ENCODE measurements at places on chromosomes 6 and 20. TPM values are rescaled to one million over a fixed set of nuclear protein-coding genes. Genes with fewer than 3 reads are reported as not detected.

Gene MYLK4
- polyA plus RNA-seq, result 0.17 TPM

Gene HLA-DRA
- polyA plus RNA-seq, result 103 TPM

Gene ZNF165
- polyA plus RNA-seq, result 0.35 TPM

Gene GJA10
- not detected for polyA plus RNA-seq

Gene SMLR1
- not detected for polyA plus RNA-seq

Gene IER3
- 1.6 TPM for polyA plus RNA-seq

Gene FABP7
- polyA plus RNA-seq, result not detected

Gene BICRAL
- polyA plus RNA-seq, result 5.3 TPM

DNA sequence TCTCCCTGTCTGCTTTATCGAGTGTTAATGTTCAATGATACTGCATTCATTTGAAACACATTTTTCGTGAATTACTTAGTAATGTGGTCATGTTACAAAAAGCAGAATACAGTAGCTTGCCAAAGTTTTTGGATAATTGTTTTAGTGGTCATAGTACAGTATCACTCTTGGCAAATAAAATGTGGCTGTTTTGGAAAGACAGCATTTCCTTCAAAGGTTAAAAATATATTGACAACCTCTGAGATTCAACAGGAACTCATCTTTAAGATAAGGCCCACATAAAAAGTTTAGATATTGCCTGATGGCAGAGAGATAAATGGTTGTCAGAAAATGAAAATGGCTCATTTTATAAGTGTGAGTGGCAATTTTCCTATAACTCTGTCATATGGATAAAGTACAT lies 297.7 kb upstream of the MAN1A1 start:
- H3K36me3 ChIP-seq, result peaks cover 5% of the 10 kb centered on the region
- no peak for DNase-seq
- H3K27me3 ChIP-seq, result no peaks in the 10 kb centered on the region
- H3K27ac ChIP-seq, result no peak overlapping the region
- no peaks in the 10 kb centered on the region for H3K4me1 ChIP-seq

DNA sequence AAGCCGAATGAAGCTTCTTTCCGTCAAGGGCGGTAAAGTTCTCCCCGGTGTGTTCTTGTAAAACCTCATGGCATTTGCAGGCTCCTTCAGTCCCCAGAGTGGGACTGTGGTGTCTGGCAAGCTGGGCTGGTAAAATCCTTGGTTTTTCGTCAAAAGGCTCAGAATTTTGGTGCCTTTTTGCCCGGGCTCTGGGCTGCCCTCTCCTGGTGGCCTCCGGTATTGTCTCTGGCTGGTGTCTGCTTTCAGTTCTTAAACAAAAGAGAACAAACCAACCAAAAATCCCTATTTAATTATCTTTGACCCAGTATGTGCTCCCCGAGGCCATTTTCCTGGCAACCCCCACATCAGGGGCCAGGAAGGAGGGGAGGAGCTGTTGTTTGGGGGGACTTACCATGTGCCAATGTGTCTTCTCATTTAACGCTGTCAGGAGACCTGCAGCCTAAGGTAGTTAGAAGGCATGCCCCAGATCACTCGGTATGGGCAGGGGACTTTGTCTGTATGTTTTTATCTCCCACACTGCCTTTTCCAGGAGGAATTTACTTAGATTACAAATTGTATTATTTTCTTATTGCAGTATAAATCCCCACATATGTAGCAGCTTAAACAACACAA lies 11.1 kb downstream of the CDH4 start:
- peak; percentile 5 for DNase-seq
- peaks cover 18% of the 10 kb centered on the region for H3K27me3 ChIP-seq
- H3K4me3 ChIP-seq, result no peak overlapping the region
- no peaks in the 10 kb centered on the region for H3K36me3 ChIP-seq

- DNase-seq, result no peak
- H3K4me1 ChIP-seq, result peaks cover 21% of the 10 kb centered on the region
- H3K4me3 ChIP-seq, result peak overlapping the region; percentile 95
- H3K27ac ChIP-seq, result peak overlapping the region; percentile 37
- no peaks in the 10 kb centered on the region for H3K36me3 ChIP-seq
Observed at GRCh38 chr6:37221585-37222124, 35.9 kb upstream of the TBC1D22B start.

- no peaks in the 10 kb centered on the region for H3K27me3 ChIP-seq
- H3K27ac ChIP-seq, result no peak overlapping the region
- no peak overlapping the region for H3K4me3 ChIP-seq
- DNase-seq, result no peak
Observed at GRCh38 chr6:95087394-95088097, 489.8 kb upstream of the MANEA start.

- DNase-seq, result no peak
- peaks cover 4% of the 10 kb centered on the region for H3K27me3 ChIP-seq
- no peak overlapping the region for H3K4me3 ChIP-seq
- peaks cover 19% of the 10 kb centered on the region for H3K4me1 ChIP-seq
- H3K27ac ChIP-seq, result peak overlapping the region; percentile 17
- H3K36me3 ChIP-seq, result no peaks in the 10 kb centered on the region
Observed at GRCh38 chr6:42796171-42796570, 14.3 kb downstream of the BICRAL start.

DNA sequence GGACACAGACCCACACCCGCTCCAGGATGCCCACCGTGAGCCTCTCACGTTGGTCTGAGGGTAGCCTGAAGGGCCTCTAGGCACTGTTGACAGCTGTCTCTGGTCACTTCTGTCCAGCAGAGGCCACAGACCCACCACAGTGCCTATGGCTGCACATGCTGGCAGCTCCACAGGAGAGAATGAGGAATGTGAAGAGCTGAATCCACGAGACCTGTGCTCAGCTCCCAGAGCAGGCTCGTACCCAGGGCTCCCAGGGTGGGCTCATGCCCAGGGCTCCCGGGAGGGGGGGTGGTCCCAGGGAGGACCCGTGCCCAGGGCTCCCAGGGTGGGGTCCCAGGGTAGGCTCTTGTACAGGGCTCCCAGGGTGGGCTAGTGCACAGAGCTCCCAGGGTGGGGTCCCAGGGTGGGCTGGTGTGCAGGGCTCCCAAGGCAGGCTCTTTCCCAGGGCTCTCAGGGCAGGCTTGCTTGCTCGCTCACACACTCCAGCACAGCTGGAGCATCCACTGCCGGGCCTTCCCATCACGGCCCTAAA lies 201.0 kb downstream of the SYNDIG1 start:
- H3K4me3 ChIP-seq, result no peak overlapping the region
- H3K36me3 ChIP-seq, result no peaks in the 10 kb centered on the region
- H3K27me3 ChIP-seq, result peaks cover 2% of the 10 kb centered on the region
- H3K4me1 ChIP-seq, result no peaks in the 10 kb centered on the region
- H3K27ac ChIP-seq, result no peak overlapping the region
- DNase-seq, result no peak

DNA sequence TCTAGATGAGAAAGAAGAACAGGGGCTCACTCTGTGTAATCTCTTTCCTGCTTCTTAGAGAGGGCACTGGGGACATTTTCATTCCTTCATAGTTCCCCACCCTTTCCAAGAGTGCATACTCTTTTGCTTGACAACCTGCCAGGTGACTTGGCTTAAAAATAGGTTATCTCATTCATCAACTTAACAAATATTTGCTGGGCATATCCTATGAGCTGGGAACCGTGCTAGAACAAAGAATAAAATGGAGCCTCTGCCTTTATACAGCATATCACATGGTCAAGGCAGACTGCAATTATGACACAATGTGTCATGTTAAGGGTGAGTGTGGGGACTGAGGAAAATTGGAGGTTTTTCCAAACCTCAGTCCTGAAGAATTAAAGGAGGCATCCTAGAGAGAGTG lies 209.8 kb upstream of the FOXA2 start:
- no peaks in the 10 kb centered on the region for H3K4me1 ChIP-seq
- no peak overlapping the region for H3K27ac ChIP-seq
- no peak overlapping the region for H3K4me3 ChIP-seq
- peaks cover 2% of the 10 kb centered on the region for H3K27me3 ChIP-seq
- no peaks in the 10 kb centered on the region for H3K36me3 ChIP-seq

DNA sequence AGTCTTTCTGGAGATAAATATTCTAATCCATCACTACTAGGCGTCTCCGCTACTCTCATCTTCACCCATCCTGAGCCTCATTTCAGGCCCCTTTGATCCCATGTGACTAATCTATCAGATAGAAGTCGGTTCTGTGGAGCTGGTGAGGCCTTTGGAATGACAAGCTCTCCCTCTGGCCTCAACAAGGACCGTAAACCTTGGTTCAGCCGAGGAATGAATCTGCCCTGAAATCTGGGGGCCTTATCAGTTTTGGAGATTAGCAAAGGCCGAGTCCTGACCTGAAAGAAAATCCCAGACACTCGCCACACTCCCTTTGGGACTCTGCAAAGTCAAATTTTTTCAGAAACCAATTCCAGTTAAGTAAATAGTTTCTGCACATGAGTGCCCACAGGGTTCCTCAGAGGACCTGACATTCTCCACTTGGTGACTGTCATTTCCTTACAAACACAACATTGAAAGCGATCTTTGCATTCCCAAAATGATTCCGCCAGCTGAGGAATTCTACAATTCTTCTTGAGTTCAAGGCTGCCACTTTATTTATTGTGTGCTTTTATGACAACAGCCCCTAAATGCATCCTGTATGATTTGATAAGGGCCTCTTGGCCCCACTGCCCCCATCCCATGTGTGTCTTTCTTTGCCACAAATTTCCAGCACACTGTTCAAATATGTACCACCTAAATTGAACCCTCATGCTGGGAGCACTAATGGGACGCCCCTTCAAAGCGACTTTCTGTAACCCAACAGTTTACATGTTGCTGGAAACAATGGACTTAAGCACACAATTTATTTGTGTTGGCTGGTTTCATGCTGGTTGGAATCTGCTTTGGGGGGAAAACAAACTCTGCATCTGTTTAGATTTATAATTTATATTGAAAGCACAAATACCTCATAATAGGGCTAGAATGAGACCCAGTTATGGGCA lies 10.0 kb upstream of the RIPOR3 start:
- DNase-seq, result no peak
- no peaks in the 10 kb centered on the region for H3K4me1 ChIP-seq
- no peak overlapping the region for H3K27ac ChIP-seq
- peaks cover 7% of the 10 kb centered on the region for H3K27me3 ChIP-seq
- H3K4me3 ChIP-seq, result no peak overlapping the region

GRCh38 chr6:97305414-97306066 lies 22.5 kb upstream of the MMS22L start:
- no peak overlapping the region for H3K4me3 ChIP-seq
- no peak overlapping the region for H3K27ac ChIP-seq
- no peaks in the 10 kb centered on the region for H3K4me1 ChIP-seq
- H3K36me3 ChIP-seq, result no peaks in the 10 kb centered on the region

DNA sequence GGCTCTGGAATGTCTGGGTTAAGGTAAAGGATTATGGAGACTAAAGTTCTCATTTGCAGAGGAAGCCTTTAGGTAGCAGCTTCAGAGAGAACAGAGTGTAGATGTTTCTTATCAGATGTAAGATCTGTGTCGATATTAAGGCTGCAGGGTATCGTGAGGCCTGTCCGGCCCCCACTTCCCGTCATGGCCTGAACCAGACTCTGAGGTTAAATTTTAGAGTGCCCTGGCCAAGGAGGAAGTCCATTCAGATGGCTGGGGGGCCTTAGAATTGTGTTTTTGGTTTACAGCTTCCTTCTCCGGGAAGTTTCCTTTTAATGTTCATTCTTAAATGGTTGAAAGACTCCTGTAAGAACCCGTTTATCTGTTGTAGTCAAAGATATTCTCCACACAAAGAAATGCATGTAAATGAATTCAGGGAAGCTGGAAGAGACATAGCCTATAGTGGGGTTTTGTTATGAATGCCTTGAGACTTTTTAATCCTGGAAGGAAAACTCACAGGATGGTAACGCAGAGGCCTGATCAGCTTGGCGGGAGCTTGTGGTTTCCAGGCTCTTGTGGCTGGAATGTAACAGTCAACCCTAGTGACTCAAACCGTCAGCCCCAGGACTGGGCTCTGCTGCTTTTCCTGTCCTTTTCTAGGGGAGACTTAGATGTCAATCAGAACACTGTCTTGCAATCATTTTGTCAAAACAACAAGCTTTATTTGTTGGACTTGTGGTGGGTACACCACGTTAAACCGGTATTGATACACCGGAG lies 34.7 kb downstream of the KIF25 start:
- no peak overlapping the region for H3K4me3 ChIP-seq
- H3K27me3 ChIP-seq, result peaks cover 19% of the 10 kb centered on the region
- DNase-seq, result no peak
- peaks cover 11% of the 10 kb centered on the region for H3K4me1 ChIP-seq

DNA sequence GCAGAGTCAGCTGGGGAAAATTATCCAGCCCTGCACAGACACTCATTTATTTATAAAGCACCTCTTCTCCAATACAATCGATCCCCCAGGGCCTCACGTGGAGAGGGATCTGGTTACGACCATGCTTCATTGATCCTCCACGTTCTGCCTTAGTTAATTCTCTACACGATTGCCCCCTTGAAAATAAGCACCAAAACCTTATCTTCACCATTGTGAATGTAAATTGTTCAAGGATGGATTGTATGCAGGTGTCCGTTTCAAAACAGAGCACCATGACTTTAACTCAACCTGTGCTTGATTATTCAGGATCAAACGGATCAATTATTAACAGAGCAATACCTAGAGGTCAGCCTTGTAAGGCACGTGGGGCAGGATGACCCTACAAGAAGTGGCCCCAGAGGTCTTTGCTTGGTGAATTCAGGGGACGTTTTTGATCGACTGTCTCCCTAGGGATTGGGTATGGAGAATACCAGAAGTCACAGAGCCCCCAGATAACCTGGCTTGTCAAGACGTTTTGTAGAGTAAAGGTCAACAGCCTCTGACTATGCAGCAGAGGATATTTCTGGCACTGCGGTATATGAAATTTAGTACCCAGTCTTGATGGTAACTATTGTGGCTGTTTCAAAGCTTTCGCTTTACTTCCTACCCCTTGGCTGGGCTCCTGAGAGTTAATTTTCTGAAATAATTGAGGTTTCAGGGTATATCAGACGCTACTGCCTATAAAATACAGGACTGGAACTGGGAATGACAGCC lies 112.1 kb downstream of the NFATC2 start:
- H3K27ac ChIP-seq, result peak overlapping the region; percentile 94
- H3K4me1 ChIP-seq, result peaks cover 87% of the 10 kb centered on the region
- H3K4me3 ChIP-seq, result no peak overlapping the region
- peaks cover 61% of the 10 kb centered on the region for H3K36me3 ChIP-seq
- peaks cover 16% of the 10 kb centered on the region for H3K27me3 ChIP-seq

- no peak for DNase-seq
- H3K4me1 ChIP-seq, result no peaks in the 10 kb centered on the region
- no peaks in the 10 kb centered on the region for H3K36me3 ChIP-seq
- H3K27me3 ChIP-seq, result no peaks in the 10 kb centered on the region
Observed at GRCh38 chr6:79718509-79719247, 87.5 kb downstream of the SH3BGRL2 start.

- peaks cover 7% of the 10 kb centered on the region for H3K4me1 ChIP-seq
- H3K27me3 ChIP-seq, result peaks cover 2% of the 10 kb centered on the region
- no peak overlapping the region for H3K27ac ChIP-seq
- DNase-seq, result no peak
- H3K4me3 ChIP-seq, result no peak overlapping the region
- peaks cover 29% of the 10 kb centered on the region for H3K36me3 ChIP-seq
Observed at GRCh38 chr6:20487669-20488375, 46.4 kb upstream of the CDKAL1 start.

DNA sequence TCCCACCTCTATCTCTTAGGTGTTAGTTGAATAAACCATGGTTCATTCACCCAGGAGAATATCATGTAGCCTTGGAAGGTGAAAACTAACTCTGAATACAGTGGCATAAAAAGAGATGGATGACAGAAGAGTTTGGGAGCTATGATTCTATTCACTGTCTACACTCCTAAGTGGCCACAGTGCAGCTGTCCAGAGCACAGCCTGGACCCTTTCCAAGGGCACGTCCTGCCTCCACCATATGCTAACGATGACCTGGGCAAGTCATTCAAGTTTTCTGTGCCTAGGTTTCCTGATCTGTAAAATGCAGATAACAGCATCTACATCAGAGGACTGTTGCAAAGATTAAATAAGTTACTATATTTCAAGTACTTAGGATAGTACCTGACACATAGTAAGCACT lies 314.1 kb downstream of the PTPRT start:
- H3K4me1 ChIP-seq, result no peaks in the 10 kb centered on the region
- no peak overlapping the region for H3K27ac ChIP-seq

Measured in immature natural killer cell (primary cell).